ENCODE measurements at places on chromosomes 2 and 18. TPM values are rescaled to one million over a fixed set of nuclear protein-coding genes. Genes with fewer than 3 reads are reported as not detected.
A peak's percentile ranks its signal among the peaks of the same experiment; 100 is the strongest.

Gene ABCB11
- not detected for total RNA-seq

GRCh38 chr18:13712400-13713131 is 13.8 kb downstream of the FAM210A start:
- no peak for DNase-seq

- DNase-seq: peak; percentile 78
Measured at GRCh38 chr2:237558961-237559641, 7.3 kb upstream of the PRLH start.

- no peak for DNase-seq
Measured at GRCh38 chr2:68236103-68236734, 16.1 kb downstream of the PPP3R1 start.

Gene CNGA3
- total RNA-seq: not detected

Gene DLX1
- total RNA-seq: not detected

Gene LCT
- total RNA-seq: not detected

Gene PAIP2B
- total RNA-seq: 1.2 TPM
